ENCODE measurements at places on chromosomes 13 and 19. TPM values are rescaled to one million over a fixed set of nuclear protein-coding genes. Genes with fewer than 3 reads are reported as not detected.

ZNF444 gene
- total RNA-seq: 78.6 TPM

CRB3 gene
- total RNA-seq: 45.6 TPM

ZNF491 gene
- 0.92 TPM for total RNA-seq

ZNF99 gene
- not detected for total RNA-seq

CGB3 gene
- 1.1 TPM for total RNA-seq

SETDB2 gene
- 4.9 TPM for total RNA-seq

ZNF547 gene
- total RNA-seq: 7.2 TPM

PDX1 gene
- total RNA-seq: 1.2 TPM

ZNF667 gene
- total RNA-seq: not detected

ARHGAP33 gene
- total RNA-seq: 27.0 TPM

All from Calu3 (cell line).